ENCODE measurements at places on chromosomes 16 and 17.

DNA sequence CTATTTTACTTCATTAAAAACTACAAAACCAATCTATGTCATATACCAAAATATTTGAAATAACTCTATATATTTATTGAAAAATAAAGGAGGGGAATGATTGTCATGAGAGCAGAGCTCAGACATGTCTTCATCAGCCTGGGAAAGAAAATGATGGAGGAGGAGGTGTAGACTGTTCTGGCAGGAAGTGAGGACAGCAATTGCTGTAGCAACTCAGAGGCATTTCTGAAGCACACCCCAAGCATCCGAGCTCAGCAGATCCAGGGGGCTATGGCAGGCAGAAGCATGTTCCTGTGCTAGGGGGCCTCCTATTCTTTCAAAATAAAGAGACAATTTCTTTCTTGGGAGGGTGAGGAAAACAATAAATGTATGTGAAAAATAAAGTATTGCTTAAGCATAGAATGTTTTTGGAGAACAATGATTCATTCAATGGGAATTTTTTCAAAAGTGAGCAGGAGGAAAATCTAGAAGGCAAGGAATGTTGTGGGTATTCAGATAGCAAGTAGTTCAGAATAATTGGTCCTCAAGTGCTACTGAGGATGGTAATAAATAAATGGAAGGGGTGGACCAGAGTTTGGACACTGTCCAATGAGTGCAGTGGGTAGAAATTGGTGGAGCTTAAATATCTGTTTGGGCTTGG lies 383.4 kb downstream of the CDH11 start:
- DNase-seq = no peak

DNA sequence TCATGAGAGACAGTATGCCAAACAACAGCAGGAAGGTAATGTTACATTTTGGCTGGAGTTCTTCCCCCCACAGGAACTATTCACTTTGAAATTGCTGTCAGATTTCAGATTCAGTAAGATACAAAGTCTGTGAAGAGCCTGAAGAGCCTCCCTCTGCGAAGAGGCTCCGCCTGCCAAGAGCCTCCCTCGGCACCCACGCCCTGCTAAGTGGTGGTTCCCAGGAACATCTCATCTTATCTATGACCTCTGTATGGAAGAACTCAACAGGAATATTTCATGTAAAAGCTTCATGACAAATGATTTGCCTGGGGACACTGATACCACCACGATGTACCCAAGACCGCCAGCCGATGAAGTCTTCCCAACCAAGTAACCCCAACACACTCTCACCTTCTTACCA lies 3.2 kb downstream of the ZC3H7A start:
- DNase-seq = no peak

DNA sequence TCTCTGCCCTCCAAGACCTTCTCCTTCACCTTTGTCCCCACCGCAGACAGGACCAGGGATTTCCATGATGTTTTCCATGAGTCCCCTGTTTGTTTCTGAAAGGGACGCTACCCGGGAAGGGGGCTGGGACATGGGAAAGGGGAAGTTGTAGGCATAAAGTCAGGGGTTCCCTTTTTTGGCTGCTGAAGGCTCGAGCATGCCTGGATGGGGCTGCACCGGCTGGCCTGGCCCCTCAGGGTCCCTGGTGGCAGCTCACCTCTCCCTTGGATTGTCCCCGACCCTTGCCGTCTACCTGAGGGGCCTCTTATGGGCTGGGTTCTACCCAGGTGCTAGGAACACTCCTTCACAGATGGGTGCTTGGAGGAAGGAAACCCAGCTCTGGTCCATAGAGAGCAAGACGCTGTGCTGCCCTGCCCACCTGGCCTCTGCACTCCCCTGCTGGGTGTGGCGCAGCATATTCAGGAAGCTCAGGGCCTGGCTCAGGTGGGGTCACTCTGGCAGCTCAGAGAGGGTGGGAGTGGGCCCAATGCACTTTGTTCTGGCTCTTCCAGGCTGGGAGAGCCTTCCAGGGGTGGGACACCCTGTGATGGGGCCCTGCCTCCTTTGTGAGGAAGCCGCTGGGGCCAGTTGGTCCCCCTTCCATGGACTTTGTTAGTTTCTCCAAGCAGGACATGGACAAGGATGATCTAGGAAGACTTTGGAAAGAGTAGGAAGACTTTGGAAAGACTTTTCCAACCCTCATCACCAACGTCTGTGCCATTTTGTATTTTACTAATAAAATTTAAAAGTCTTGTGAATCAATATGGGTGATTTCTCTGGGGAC lies 12.2 kb downstream of the CX3CL1 start:
- no peak for DNase-seq

DNA sequence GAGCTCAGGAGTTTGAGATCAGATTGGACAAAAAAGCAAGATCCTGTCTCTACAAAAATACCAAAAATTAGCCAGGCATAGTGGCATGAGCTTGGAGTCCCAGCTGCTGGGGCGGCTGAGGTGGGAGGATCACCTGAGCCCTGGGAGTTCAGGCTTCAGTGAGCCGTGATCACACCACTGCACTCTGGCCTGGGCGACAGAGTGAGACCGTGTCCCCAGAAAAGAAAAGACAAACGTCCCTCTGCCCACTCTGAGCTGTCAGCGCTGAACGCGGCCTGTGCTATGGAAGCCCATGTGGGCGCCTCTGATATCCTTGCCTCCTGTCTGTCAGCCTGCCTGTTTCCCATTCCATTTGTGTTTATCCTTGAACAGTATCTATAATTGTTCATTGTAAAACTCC lies 50.7 kb downstream of the FOXK2 start:
- no peak for DNase-seq

DNA sequence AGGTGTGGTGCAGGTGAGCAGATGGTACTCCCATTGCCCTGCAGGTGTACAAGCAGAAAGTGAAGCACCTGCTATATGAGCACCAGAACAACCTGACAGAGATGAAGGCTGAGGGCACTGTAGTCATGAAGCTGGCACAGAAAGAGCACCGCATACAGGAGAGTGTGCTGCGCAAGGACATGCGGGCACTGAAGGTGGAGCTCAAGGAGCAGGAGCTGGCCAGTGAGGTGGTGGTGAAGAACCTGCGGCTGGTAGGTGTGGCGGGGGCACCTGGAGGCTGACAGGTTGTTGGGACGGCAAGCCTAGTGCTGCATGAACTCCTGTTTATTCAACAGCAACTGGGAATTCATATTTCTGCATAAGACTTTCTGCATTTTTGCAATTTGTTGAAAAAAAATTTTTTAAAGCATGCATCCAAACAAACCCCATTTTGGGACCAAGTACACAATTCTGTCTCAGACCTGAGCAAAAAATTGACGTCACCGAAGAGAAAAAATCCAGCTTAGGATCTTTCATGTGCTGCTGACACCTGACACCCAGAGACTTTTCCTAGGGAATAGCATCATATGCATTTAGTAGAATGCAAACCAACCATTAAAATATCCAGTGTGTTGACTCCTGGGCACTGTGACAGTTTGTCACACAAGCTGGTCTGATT lies 13.5 kb upstream of the DBNDD1 start:
- no peak for DNase-seq

DNA sequence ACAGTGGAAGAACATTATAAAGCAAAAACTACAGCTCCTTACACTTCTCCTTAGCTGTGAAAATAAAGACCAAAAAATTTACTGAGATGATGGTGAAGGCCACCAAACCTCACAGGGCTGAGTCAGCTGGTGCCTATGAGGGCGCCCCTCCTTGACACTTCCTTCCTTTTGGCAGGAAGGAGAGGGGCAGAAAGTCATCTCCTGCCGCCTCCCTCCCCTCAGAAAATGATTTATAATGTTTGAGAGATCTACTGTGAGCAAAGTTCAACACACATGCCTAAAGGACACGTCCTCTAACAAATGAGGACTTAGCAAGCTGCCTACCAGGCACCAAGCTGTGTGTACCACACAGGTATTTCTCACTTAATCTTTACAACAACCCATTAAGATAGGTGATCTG lies 245.7 kb downstream of the PRKCA start:
- no peak for DNase-seq

DNA sequence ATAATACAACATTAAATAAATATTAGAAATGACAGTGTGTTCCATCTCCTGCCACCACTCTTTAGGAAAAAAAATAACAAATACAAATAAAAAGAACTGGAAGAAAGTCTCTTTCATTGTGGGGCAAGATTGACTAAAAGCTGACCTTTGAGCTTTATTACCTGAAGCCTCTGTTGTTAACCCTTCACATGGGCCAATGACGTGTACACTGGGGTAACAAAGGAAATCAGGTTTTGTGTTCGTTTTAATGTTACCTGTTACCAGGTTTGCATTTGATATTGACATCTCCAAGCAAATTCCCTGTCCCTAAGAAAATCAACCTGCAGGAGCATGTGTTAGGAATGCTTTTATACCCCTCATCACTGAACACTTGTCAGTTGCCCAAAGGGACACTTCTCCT lies 39.0 kb downstream of the NLK start:
- DNase-seq = no peak

DNA sequence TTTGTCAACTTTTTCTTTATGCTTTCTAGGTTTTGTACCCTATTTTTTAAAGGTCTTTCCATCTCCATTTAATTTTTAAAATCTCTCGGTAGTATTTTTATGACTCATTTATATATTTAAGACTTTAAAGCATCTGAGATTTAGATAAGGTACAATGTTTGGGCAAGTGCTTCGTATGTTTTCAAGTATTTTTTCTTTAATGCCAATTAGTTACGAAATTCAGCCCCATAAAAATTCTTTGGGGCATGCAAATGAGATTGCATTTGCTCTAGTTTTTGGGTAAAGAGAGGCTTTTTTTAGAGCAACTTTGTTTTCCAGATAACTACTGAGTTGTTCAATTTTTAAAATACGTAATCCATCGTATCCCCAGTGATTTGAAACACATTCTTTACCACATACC lies 65.3 kb upstream of the CRHR1 start:
- DNase-seq = no peak

DNA sequence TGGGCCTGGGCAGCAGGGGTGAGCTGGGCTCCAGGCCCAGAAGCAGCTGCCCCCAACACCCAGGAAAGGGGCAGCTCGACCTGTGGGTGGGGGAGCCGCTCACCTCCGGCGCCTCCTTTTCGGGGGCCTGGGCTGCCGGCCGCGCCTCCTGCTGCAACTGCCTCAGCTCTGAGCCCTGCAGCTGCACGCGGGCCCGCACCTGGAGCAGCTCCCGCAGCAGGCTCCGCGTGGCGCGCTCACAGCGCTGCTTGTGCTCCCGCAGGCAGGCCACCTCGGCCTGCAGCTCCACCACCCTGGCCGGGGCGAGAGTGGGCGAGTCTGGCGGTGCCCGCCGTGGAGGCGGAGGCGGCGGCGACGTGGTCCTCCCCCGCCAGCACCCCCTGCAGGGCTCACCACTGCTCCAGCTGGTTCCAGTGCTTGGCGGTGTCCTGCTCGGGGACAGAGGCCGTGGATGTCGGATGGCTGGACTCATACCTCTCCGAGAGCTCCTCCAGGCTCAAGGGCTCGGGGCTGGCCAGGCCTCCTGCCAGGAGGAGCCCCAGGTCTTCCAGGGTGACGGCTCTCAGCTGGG lies 868 bp downstream of the CCDC154 start:
- DNase-seq = no peak

DNA sequence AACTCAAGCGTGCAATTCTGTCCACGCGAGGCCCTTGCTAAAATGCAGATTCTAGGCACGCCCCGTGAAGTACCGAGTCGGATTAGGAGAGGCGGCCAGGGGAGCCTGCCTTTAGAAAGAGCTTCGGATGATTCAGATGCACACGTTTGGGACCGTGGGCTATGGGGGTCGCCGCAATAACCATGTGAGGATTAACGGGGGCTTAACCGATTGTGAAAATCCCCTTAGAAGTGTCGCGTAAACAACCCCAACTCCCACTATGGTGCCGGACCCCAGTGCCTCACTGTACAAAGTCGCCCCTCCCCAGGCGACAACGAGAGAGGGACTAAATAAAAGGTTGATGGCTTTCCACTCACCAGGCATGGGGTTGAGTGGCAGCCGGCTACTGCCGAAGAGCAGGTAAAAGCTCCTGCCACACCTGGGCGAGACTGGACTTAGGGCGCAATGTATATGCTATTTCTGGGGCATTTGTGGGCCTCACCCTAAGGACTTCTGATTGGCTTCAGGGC lies 635 bp upstream of the SP2 start:
- DNase-seq = no peak

DNA sequence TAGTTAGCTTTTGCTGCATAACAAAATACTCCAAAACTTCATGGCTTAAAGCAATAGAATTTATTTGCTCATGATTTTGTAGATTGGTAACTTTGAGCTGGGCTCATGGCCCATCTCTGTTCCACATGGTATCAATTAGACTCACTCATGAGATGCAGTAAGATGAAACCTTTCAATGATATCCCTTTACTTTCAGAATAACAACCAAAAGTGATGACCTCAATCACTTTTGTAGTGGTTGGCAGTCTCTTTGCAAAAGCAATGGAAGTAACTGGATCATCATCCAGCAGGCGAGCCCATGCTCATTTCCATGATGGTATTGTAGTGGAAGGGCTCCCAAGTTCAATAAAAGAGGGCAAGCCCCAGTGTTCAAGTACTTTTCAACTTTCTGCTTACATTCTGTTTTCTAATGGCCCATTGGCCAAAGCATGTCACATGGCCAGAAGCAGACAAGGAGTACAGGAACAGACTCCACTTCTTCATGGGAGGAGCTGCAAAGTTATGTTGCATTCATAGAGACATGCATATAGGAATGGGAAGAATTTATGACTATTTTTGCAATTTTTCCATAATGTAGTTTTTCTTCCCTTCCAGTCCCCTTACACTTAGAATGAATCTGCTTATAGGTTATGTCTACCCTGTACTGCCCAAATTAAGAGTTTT lies 41.7 kb downstream of the EFCAB5 start:
- no peak for DNase-seq

- no peak for DNase-seq
Measured at GRCh38 chr16:23367564-23367963, 65.5 kb downstream of the SCNN1B start.

DNA sequence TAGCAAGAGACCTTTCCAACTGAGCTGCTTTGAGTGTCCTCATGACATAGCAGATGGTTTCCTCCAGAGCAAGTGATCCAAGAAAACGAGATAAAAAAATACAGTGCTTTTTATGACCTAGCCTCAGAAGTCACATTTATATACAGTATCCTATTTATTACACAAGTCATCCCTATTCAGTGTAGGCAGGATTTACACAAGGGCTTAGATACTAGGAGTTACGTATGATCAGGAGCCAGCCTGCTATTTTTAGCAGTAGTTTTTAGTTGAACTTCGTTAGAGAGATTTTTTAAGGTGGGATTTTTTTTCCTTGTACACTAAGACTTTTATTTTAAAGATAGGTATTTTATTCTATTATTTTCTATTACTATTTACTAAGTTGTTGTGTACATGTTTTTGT lies 58.4 kb downstream of the PHKB start:
- no peak for DNase-seq

DNA sequence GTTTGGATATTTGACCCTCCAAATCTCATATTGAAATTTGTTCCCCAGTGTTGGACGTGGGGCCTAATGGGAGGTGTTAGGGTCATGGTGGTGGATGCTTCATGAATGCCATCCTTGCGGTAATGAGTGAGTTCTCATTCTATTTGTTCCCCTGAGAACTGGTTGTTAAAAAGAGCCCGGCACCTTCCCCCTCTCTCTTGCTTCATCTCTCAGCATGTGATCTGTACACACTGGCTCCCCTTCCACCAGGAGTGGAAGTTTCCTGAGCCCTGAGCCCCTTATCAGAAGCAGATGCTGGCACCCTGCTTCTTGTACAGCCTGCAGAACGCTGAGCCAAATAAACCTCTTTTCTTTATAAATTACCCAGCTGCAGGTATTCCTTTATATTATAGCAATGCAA lies 25.6 kb downstream of the PIK3R6 start:
- no peak for DNase-seq
